ENCODE measurements at places on chromosomes 12 and 14.

DNA sequence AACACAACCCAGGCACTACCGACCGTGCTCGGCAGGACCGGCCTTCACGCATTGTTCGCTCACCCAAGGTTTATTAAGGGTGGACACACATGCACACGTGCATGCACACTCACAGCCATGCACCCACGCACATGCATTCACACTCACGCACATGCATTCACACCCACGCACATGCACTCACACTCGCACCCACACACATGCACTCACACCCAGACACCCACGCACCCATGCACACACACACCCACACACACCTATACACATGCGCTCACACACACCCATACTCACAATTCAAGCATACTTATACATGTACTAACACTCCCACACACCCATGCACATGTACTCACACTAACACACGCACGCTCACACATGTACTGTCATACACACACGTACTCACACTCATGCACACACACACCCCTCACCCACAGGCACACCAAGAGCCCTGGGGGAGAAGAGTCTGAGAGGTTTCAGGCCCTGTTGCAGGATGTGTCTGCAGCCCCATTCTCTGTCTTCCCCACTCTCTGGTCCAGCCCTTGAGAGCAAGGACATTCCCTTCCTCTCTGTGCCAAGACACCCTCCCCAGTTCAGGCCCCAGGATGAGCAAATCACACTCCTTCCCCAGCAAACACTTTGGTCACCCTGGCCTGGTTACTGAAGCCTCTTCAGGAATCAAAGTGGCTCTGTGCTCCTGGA lies 49.4 kb upstream of the BCL11B start:
- no peak for DNase-seq

DNA sequence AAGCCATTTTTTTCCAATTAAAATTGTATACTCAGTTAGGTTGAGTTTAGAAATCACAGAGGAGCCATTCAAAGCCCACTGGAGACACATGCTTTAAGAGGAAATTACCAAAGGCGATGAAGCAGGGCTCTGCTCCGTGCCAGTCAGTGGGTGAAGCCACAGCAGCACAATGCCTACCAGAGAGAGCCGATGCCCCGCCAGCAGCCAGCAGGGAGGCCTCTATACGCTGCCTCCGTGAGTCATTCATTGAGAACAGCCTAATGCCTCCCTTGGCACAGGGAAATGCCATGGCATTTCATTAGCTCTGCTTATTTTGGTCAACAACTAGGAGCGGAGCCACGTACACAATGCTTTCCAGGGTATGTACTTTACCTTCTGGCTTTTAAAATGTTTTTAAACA lies 197.8 kb upstream of the FRMD6 start:
- no peak for DNase-seq

DNA sequence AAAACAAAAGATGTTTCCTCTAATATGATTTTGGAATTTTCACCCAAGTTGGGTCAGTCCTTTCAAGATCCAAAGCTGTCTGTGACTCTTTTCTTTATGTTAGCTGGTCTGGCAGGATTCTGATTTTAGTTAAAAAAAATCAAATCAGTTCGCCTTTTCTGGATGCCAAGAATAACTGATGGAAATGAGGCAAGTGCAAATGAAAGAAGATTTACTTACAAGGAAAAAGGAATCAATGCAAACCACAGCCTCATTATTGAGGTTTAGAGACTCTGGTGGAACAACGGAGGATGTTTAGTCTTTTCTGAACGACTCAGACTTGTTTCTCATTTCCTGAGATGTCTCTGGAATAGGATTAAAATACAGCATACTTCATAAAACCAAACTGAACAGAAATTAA lies 117.0 kb upstream of the DYRK2 start:
- no peak for DNase-seq

- no peak for DNase-seq
Measured at GRCh38 chr12:63989301-63989845, 144.9 kb downstream of the SRGAP1 start.

- no peak for DNase-seq
Measured at GRCh38 chr12:43551279-43551970, 578 bp downstream of the ADAMTS20 start.

GRCh38 chr12:105331805-105332251 lies 1.3 kb downstream of the C12orf75 start:
- peak; percentile 50 for DNase-seq

DNA sequence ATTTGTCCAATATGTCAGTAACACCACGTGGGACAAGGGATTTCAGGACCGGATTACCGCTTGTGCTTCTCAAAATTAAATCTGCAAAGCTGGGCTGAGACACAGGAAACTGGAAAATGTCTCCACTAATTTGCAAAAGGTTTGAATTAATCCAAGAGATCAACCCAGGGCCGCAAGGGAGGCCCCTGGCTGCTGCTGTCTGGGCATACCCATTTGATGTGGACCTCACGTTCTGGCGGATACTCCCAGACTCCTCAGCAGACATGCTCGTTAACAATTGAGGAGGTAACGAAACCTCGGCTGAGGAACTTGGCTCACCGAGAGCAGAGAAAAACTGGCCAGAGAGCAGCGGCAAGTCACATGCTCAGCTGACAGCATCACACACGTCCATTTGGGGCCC lies 180.6 kb downstream of the SLC15A4 start:
- no peak for DNase-seq

DNA sequence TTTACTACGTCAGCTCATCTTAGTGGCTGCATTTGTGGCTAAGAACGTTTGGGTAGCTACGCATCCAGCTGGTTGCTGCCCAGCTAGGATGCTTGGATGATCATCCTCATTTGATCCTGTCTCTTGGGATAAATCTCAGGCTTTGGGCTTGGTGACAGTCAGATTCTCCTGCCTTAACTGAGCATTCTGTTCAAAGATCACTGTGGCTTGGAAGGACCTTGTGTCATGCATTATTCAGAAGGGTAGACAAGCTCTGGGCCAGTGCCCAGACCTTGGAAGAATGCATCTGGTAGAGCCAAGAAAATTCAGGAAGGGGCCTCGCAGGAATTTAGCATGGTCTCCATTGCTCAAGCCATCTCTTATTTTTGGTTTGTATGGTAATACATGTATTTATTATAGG lies 188.4 kb downstream of the NRXN3 start:
- no peak for DNase-seq
